ENCODE measurements at places on chromosomes 5 and 9.

GRCh38 chr5:56105511-56106291 is 110.9 kb upstream of the IL6ST start:
- no peak for DNase-seq

DNA sequence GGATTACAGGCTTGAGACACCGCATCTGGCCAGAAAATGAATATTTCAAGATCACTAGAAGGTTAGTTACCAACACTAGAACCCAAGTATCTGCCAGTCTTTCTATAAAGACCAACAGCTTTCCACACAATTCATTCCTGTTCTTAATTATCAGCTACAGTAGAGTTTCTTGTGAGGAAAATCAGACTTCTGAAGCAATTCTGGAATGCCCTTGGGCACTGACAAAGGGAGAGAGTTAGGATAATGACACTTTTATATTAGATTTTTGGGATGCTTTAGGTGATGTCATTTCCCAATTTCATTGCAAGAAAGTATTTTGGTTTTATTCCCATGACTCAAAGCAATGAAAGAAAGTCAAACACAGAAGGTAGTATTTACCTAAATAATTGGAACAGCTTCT is 497.0 kb upstream of the TUSC1 start:
- no peak for DNase-seq

- peak; percentile 24 for DNase-seq
These were observed 33.9 kb downstream of the VLDLR start for GRCh38 chr9:2655411-2655901.

GRCh38 chr9:110371411-110372007 is 33.8 kb upstream of the TXNDC8 start:
- no peak for DNase-seq

- DNase-seq, result no peak
These were observed 29.3 kb downstream of the SLC44A1 start for GRCh38 chr9:105273731-105274130.

DNA sequence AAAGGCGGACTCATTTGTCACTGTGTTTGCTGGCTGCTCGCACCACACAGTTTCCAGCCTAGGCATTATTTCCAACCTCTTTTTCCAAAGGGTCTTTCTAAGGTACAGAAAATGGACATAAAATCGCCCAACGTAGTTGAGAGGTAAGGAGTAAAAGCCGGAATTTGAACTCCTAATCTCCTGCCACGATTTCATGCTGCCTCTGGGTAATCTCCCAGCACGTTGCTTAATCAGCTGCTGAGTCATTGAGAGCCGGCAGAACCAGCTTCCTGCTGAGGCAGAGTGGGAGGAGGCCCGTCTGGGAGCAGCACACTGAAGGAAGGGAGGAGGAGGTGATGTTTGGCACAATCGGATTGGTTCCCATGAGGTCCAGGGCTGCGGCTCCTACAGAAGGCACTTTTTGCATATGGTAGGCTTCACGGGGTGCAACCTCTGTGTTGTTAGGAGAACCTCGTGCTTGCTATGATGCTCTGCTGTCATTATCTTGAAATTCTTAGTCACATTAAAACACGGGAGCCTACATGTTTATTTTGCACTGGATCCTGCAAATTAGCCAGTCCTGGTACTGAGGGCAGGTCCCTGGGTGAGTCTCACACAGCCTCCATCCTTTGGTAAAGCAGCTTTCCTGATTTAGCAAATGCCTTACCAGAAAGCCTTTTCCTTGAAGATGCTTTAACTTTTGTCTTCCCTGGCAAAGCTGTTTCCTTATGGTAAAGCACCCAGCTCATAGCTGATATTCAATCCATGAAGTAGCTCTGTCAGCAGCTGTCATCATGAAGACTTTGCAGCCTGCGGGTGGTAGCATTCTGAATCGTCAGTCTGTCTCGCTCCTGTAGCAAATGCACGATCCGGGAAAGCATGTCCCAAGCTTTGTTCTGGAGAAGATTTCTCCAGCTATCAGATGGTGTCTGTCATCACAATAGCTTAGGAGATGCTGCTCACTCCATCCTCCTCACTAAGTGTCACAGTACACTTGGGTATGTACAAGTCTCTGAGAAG is 191.6 kb upstream of the MSX2 start:
- DNase-seq, result peak; percentile 5

DNA sequence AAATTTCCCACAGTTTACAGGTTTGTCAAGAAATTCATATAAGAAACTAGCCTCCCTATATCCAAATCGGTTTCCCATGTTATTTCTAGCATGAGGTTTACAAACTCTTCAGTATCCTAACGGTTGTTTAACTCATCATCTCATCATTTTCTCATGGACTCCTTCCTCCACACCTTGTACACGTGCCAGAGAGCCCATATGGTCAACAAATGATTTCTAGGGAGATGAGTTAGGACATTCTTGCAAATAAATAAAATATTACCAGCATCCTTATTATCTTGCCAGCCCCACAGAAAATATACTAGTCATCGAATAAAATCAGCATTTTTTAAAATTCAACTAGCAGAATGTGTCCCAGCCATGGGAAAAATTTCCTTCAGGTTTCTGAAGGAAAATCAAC is 285.2 kb downstream of the EBF1 start:
- no peak for DNase-seq

- DNase-seq, result no peak
These were observed 24.1 kb downstream of the AHRR start for GRCh38 chr5:345404-346195.

DNA sequence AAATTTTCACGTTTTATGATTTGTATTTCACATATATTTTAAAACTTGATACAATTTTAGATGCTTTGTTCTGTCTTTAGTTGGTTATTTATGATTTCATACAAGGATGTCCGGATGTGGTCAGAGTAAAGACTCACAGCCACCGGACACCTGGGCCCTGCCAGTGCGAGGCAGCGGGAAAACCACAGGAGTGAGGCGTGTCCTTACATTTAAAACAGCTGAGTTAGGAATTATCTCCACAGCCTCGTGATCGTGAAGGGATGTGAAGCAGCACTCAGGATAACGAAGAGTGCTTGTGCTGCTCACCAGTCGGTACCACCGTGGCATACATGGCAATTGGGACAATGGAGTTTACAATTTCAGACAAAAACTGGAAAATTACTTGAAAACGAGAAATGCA is 14.0 kb downstream of the SNX18 start:
- DNase-seq, result no peak

- no peak for DNase-seq
These were observed 1907.6 kb upstream of the ACO1 start for GRCh38 chr9:30476826-30477225.

GRCh38 chr9:22160221-22160620 is 151.1 kb upstream of the CDKN2B start:
- no peak for DNase-seq

GRCh38 chr9:100324594-100325200 is 28.0 kb downstream of the TEX10 start:
- no peak for DNase-seq

DNA sequence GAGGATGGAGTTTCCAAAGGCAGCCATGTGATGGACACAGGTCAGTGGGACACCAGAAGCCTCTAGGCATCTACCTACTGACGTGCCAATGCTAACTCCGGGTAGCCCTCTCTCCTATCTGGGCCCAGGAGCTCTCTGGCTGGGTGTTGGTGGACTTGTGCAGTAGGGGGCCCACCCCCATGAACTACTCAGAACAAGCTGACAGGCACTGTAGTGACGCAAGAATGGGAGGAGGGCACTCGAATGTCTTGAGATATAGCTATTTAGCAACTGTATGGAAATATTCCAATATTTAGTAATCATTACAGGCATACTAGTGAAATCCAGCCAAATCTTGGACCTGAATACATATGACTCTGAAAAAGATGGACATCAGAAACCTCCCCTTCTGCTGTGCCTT is 5.7 kb upstream of the DOCK2 start:
- DNase-seq, result no peak
